ENCODE measurements at places on chromosomes 1 and 21.

DNA sequence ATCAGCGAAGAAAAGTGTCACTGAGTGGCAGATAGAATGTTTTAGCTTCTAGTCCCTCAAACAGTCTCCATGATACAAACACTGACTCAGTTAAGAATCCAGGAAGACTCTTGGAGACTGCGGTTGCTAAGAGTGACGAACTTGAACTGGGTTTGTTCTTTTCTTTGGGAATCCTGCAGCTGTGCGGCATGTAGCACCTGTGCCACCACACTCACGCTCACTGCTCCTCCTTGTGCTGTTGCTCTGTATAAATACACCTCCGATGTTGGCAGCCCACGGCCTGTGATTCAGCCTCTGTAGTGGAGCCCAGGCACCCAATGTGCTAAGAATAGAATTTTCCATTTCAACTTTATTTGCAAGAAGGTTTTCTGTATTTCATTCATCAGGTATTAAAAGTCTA lies 5.5 kb upstream of the PPIE start:
- DNase-seq: no peak

GRCh38 chr21:44517175-44517899 lies 22.7 kb downstream of the KRTAP10-1 start:
- DNase-seq: peak; percentile 27

- DNase-seq: no peak
These were observed 21.6 kb downstream of the MAPKAPK2 start for GRCh38 chr1:206706298-206706791.

- DNase-seq: peak; percentile 61
These were observed 2.5 kb downstream of the CDC42BPA start for GRCh38 chr1:227315629-227316346.

DNA sequence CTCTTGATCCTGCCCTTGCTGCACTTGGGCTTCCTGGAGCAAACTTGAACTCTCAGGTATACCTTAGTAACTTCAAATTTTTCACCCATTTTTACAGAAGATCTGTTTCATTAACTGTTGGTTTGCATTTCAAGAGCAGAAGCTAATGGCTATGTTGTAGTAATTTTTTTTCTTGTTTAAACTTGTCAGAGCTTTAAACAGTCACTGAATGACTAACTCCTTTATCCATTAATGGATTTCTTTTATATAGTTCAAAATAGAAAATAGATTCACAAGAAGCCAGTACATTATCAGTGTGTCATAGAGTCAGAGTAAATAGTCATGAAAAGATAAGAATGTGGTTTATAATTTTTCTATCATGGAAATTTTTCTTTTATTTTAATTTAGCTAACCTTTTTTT lies 13.6 kb downstream of the SRSF11 start:
- no peak for DNase-seq

DNA sequence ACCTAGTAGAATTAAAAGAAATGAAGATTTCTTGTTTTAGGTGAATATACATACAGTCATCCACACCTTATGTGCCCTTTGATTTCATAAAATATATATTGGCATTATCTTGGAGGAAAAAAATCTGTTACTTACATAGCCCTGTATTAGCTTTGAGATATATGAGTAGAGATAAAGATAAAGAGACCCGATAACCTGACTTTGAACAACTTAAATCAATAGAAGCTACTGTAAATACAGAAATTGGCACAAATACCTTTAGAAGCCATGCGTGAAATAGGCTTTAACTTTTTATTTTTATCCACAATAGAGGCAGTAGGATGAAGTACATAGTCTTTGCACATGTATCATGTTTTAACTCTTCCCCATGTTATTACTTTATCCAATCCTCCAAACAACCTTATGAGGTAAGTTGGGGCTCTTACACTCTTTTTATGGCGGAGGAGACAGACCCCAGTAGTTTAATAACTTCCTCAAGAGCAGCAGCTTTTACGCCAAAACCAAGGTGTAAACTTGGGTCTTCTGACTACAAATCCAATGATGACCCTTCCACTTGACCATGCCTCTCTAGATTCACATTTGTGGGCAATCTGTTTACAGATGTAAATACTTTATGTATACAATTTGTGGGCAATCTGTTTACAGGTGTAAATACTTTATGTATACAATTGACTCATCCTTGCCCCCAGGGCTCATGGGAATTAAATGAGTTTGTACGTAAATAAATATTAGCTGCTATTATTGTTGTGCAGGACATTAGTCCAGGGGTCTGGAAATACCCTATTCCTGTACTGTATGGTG lies 2.1 kb downstream of the CD55 start:
- DNase-seq: no peak

GRCh38 chr1:61620536-61620935 lies 104.4 kb downstream of the TM2D1 start:
- DNase-seq: peak; percentile 52

- DNase-seq: peak; percentile 65
These were observed 22.7 kb downstream of the MAB21L3 start for GRCh38 chr1:116133696-116134475.

DNA sequence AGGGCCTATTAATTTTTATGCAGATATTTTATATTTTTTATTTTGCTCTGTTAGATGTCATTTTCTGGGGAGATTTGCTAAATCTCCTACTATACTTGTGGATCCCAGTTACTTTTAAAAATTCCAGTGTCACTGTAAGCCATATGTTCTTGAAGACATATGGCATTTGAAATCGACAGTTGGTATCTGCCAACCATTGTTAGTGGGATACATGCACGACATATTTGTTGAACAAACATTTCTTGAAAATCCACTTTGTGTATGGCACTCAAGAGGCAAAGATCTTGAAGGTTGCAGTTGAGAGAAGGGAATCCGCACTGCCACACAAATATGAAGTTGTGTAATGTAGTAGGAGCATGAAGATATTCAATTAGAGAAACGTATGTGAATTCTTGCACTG lies 287.7 kb downstream of the HHAT start:
- no peak for DNase-seq

- no peak for DNase-seq
These were observed 108.9 kb downstream of the PEX14 start for GRCh38 chr1:10583641-10584040.

DNA sequence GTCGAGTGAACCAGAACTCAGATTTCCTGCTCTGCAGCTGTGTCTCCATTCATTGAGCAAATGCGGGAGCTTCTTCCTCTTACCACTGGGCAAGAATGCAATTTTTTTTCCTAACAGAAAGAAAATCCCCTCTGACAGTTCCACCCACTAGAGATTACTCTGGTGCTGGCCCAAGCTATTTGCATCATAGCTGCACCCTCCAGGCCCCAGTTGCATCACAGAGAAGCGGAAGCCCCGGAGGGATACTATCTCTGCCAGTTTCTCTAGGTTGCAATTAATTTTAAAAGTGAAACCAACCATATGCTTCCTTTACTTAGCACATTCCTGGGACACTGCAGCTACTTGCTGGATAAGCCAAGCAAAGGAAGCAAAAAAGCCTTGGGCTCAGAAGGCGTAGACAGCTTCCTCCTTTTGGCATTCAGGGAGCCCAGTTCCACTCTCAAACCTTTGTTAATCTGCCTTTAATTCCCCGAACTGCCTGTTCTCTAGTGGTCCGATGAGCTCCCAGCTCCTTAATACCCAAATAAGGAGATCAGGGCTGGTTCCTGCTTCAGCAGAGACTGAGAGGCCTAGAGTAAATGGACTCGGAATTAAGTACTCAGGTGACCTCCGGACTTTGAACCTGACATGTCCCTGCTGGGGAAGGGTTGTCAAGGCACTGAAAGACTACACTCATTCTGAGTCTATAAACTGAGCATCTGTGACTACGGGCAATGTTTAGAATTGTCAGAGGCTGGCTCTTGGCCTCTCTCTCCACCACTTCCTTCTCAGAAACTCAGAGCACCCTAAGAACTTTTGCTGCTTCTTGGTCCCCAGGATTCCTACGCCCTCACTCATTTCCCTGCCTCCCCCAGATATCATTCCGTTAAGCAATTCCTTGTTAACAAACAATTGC lies 72.5 kb upstream of the TNFSF18 start:
- peak; percentile 86 for DNase-seq

DNA sequence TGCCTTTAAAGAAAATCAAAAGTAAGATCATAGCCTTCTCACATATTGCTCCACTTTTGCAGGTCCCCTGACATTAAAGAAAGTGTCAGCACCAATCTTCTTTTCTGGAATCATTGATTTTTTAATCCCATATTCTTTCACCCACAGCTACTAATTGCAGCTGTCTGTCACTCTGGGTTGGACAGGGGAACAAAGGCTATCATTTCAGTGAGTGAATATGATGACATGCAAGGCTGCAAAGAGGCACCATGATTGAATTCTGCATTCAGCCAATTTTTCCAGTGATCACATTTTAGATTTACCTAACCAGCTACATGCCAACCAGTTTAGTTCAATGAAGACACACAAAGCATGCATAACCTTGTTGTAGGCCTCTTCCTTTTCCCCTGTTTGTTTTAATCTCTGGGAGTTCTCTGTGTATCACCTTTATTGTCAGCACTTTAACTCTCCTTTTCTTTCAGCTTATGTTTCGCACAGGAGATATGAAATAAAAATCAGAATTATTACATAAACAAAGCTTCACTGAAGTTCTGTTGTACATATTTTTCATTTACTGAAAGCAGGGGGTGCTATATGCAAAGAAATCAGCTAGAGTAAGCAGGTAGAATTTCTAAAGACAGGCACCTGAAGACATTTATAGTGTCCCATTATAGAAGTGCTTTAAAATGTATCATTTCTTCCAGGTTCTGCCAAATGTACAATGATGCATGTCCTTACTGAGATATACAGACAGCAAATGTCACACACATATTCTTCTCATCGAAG lies 584.8 kb downstream of the PLA2G4A start:
- no peak for DNase-seq
